Stimulated activated CD8-positive, alpha-beta memory T cell treated with anti-CD3 and anti-CD28 coated beads, Interleukin-4, amount 100 ng/mL, for 24 hours (primary cell): ENCODE measurements at places on chromosomes 11 and 22.

DNA sequence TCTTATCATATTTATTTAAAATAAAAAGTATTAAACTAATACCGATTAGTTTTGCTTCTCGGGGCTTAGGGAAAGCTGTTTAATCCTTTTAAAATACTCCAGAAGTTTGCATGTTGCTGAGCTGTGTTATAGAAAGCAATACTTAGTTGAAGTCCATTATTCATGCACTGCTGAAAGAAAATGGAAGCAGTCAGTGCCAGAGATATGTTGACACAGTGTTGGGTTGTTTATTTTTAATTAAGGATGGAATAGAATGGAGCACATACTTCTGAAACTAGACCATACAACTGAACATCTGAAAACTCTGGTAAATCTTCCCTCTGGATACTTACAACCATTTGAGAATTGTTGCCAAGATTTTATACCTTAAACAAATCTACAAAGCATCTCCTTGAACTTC, 282.7 kb upstream of the CCDC179 start:
- DNase-seq: no peak

GRCh38 chr11:30478923-30479322, 107.2 kb downstream of the MPPED2 start:
- DNase-seq: no peak

- no peak for DNase-seq
Observed at GRCh38 chr11:33344611-33345010, 87.4 kb downstream of the HIPK3 start.

GRCh38 chr11:12238420-12238819, 128.0 kb downstream of the MICAL2 start:
- no peak for DNase-seq

GRCh38 chr22:20436307-20436767, 1.3 kb downstream of the SCARF2 start:
- no peak for DNase-seq

GRCh38 chr11:86442827-86443226, 68.1 kb downstream of the CCDC81 start:
- no peak for DNase-seq

GRCh38 chr22:17217179-17217578, 2.1 kb downstream of the ADA2 start:
- DNase-seq: no peak

GRCh38 chr22:49566141-49566541, 261.5 kb downstream of the BRD1 start:
- no peak for DNase-seq

DNA sequence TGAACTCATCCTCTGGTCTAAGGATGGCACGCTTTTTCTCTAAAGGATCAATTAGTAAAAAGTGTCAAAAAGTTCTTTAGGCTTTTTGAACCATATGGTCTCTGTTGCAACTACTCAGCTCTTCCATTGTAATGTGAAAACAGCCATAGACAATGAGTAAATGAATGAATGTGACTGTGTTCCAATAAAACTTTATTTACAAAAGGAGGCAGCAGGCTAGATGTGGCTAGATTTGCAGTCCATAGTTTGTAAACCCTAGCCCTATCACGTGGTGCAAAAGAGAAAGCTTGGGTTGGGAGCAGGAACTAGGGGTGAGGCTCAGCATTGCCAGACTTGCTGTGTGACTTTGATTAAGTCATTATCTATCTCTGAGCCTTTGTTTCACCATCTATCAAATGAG, 5.4 kb upstream of the NPAS4 start:
- no peak for DNase-seq

DNA sequence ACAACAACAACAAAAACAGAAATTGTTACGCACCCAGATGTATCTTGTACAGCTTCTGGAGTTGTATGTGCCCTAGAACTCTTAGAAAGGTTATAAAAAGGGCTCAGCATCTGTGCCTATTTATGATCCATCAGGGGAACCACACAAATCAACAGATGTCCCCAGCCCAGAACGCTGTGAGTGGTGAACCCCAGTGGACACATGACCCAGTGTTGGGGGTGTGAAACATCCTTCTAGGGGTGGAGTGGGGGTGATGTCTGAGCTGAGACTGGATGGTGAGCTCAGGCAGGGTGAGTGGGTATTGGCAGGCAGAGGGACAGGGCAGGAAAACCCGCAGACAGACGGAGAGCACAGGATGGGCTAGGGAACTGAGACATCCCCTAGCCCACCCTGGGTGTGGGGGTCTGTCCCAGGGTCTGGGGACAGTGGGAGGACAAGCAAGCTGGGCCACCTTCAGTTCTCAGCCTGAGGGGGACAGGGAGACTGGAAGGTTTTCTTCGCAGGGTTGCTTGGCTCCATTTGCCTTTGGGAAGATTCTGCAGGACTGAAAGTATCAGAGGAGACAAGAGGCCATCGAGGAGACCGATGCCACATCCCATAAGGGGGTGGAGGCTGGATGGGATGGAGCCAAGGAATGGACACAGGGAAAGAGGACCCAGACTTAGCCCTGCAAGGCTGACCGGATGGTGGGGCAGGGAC, 5.8 kb upstream of the EMID1 start:
- DNase-seq: no peak

DNA sequence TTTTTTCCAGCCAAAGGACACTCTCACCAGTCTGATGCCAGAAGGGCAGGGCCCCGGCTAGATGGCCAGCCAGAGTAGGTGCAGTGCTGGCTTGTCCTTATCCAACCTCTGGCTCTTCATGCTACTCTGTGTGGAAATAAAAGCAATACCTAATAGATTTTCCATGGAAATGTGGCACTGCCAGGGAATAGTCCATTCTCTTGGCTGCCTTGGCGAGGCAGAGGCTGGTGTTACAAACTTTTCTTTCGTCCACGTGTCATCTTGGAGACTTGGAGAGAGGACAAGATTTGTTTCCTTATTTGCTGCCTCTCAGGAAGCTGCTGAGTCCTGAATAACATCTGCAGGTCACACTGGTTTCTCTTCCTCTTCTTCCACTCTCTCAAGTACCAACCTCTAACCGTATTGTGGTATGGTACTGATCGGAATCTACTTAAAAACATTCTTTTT, 17.2 kb upstream of the C1QTNF4 start:
- DNase-seq: no peak

GRCh38 chr11:95650276-95650675, 139.3 kb downstream of the FAM76B start:
- no peak for DNase-seq

- no peak for DNase-seq
Observed at GRCh38 chr11:12160680-12161079, 50.3 kb downstream of the MICAL2 start.
